ENCODE measurements at places on chromosomes 4 and X. TPM values are rescaled to one million over a fixed set of nuclear protein-coding genes. Genes with fewer than 3 reads are reported as not detected.

Gene ENAM
- total RNA-seq = 6.7 TPM

- H3K4me3 ChIP-seq = no peak overlapping the region
- H3K27ac ChIP-seq = no peak overlapping the region
- DNase-seq = no peak
- H3K36me3 ChIP-seq = no peaks in the 10 kb centered on the region
These were observed 82.0 kb upstream of the CPEB2 start for GRCh38 chr4:14920237-14920636.

Gene POF1B
- 13.1 TPM for total RNA-seq

DNA sequence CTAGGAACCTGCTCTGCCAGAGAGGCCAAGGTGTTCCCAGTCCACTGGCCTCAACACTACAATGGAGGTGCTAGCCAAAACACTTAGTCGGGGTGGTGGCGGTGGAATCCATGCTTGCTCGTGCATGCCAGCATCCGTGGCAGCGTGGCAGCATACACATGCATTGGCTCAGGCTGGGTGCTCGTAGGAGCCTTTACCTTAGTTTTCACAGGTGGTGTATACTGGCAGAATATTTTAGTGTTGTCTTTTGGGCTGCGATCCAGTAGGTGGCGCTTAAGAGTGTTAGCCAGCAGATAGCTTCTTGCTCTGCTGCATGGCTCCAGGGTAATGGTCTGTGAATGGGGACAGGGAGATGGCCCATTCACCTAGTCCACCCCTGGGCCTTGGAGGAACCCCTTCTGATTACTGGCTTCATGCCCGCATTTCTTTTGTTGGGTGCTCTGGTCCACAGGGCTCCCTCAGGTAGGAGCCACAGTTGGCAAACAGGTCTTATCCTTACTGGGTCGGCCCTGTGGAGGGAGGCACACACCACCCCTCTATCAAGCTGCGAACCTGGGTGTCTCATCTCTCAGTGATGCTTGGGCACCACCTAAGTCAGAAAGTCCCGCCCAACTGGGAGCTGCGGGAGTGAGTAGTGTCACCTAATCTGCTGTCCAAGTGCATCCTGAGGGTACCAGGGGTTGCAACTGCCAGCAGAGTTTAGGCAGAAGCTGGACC is 40.0 kb downstream of the RIPPLY1 start:
- H3K4me3 ChIP-seq = no peak overlapping the region
- DNase-seq = peak; percentile 4
- no peak overlapping the region for H3K27ac ChIP-seq
- H3K4me1 ChIP-seq = no peaks in the 10 kb centered on the region

- no peaks in the 10 kb centered on the region for H3K27me3 ChIP-seq
- H3K27ac ChIP-seq = peak within 1 kb of the TSS; percentile 53
- peak; percentile 39 for DNase-seq
- no peaks in the 10 kb centered on the region for H3K36me3 ChIP-seq
- peak within 1 kb of the TSS; percentile 36 for H3K4me3 ChIP-seq
These were observed at the start of gene DMD for GRCh38 chrX:33211356-33212260. TSS of gene DMD (minus strand) at chrX:33211549. CDS start at chrX:33211312, 237 bp downstream.

Gene PDGFRA
- 71.0 TPM for total RNA-seq

DNA sequence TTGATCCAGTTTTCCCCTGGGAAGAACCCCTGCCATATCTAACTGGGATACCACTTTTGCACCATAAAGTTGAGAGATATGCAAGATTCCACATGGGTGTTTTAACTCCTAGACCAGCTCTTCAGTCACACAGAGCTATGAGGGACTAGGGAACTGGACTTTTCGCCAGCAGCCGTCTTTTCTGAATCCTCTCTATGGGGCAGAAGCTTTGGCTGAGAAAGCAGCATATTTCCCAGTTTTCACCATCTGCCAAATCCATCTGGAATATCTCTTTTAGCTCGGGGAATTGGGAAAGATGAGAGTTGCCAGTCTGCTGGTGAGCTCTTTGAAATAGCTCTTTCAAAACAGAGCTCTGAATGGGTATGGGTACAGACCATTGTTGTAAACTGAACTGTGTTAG is 20.9 kb downstream of the APOOL start:
- no peaks in the 10 kb centered on the region for H3K36me3 ChIP-seq
- H3K4me3 ChIP-seq = no peak overlapping the region
- DNase-seq = no peak
- H3K27ac ChIP-seq = no peak overlapping the region

DNA sequence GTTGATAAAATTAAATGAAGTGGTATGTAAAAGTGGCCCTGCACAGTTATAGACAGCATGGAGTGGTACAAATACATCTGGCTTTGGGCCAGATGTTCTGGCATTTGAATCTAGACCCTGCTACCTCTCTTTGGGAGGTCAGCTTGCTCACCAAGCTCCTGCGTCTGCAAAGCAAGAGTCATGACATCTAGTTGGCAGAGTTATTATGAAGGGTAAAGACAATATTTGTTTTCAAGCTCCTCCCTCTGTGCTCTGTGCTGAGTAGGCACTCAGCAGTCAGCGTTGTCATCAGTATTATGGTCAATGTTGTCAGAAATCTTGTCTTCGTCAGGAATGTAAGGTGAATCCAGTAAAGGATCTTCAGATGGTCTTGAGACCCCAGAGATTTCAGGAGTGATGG is 55.8 kb downstream of the CCNI start:
- no peak overlapping the region for H3K27ac ChIP-seq
- no peak for DNase-seq
- no peaks in the 10 kb centered on the region for H3K4me1 ChIP-seq
- no peaks in the 10 kb centered on the region for H3K27me3 ChIP-seq

- no peak overlapping the region for H3K4me3 ChIP-seq
- no peak overlapping the region for H3K27ac ChIP-seq
- H3K36me3 ChIP-seq = no peaks in the 10 kb centered on the region
- DNase-seq = no peak
- no peaks in the 10 kb centered on the region for H3K27me3 ChIP-seq
- peaks cover 12% of the 10 kb centered on the region for H3K4me1 ChIP-seq
These were observed 261.2 kb downstream of the STIM2 start for GRCh38 chr4:27121830-27122229.

GRCh38 chrX:123450222-123450621 is 266.1 kb downstream of the GRIA3 start:
- H3K27me3 ChIP-seq = no peaks in the 10 kb centered on the region
- DNase-seq = no peak
- no peaks in the 10 kb centered on the region for H3K36me3 ChIP-seq
- no peak overlapping the region for H3K27ac ChIP-seq
- no peaks in the 10 kb centered on the region for H3K4me1 ChIP-seq
- no peak overlapping the region for H3K4me3 ChIP-seq

Gene ATP1B4
- not detected for total RNA-seq

- no peaks in the 10 kb centered on the region for H3K27me3 ChIP-seq
- DNase-seq = peak; percentile 14
- no peak overlapping the region for H3K4me3 ChIP-seq
- peaks cover 4% of the 10 kb centered on the region for H3K36me3 ChIP-seq
- H3K27ac ChIP-seq = no peak overlapping the region
These were observed 155.4 kb downstream of the AFAP1 start for GRCh38 chr4:7784131-7784870.

- H3K27me3 ChIP-seq = no peaks in the 10 kb centered on the region
- no peak for DNase-seq
- H3K4me1 ChIP-seq = peaks cover 18% of the 10 kb centered on the region
- H3K4me3 ChIP-seq = no peak overlapping the region
- no peaks in the 10 kb centered on the region for H3K36me3 ChIP-seq
These were observed 8.9 kb downstream of the ADD1 start for GRCh38 chr4:2852481-2852921.

- peaks cover 3% of the 10 kb centered on the region for H3K4me1 ChIP-seq
- no peak overlapping the region for H3K4me3 ChIP-seq
- peaks cover 2% of the 10 kb centered on the region for H3K36me3 ChIP-seq
- no peak overlapping the region for H3K27ac ChIP-seq
- no peak for DNase-seq
These were observed 125.6 kb downstream of the CBR4 start for GRCh38 chr4:168884251-168885124.

Gene SYTL5
- total RNA-seq = 0.69 TPM

Gene VEGFC
- total RNA-seq = 14.3 TPM

DNA sequence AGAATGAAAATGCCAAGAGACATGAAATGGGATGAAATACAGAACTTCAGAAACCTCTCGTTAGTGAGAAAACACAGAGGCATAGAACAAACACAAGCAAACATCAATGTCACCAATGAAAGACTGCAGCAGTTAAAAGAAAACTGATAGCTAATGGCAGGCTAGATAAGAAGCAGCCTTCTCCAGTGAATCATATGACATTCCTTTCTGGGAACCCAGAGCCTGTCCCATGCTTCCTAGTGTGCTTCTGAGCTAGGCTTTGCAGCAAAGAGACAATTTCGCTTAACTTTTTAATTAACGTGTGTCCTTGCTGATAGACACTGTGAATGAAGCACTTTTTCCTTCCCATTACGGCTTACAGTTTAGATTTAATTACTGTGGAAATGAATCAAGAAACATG is 444.6 kb downstream of the IL15 start:
- no peaks in the 10 kb centered on the region for H3K27me3 ChIP-seq
- no peaks in the 10 kb centered on the region for H3K36me3 ChIP-seq
- DNase-seq = peak; percentile 20
- H3K4me1 ChIP-seq = no peaks in the 10 kb centered on the region
- H3K4me3 ChIP-seq = no peak overlapping the region
- H3K27ac ChIP-seq = no peak overlapping the region

- H3K27me3 ChIP-seq = no peaks in the 10 kb centered on the region
- DNase-seq = no peak
- peaks cover 6% of the 10 kb centered on the region for H3K4me1 ChIP-seq
These were observed 4.0 kb downstream of the HNRNPH2 start for GRCh38 chrX:101411984-101412383.

- H3K27ac ChIP-seq = peak overlapping the region; percentile 75
- H3K4me1 ChIP-seq = no peaks in the 10 kb centered on the region
- H3K27me3 ChIP-seq = no peaks in the 10 kb centered on the region
- H3K4me3 ChIP-seq = peak overlapping the region; percentile 92
- peak; percentile 56 for DNase-seq
These were observed 807 bp downstream of the PGRMC1 start for GRCh38 chrX:119236623-119237561.

GRCh38 chrX:154401918-154402621 is 3.9 kb downstream of the RPL10 start:
- no peaks in the 10 kb centered on the region for H3K27me3 ChIP-seq
- no peaks in the 10 kb centered on the region for H3K4me1 ChIP-seq
- no peak overlapping the region for H3K27ac ChIP-seq
- H3K4me3 ChIP-seq = no peak overlapping the region

- no peaks in the 10 kb centered on the region for H3K27me3 ChIP-seq
- peaks cover 5% of the 10 kb centered on the region for H3K4me1 ChIP-seq
- no peaks in the 10 kb centered on the region for H3K36me3 ChIP-seq
- no peak overlapping the region for H3K4me3 ChIP-seq
- no peak overlapping the region for H3K27ac ChIP-seq
These were observed 22.8 kb downstream of the MFAP3L start for GRCh38 chr4:170003071-170004070.

Gene ZNF674
- 6.3 TPM for total RNA-seq

Gene PTPN13
- total RNA-seq = 62.3 TPM

DNA sequence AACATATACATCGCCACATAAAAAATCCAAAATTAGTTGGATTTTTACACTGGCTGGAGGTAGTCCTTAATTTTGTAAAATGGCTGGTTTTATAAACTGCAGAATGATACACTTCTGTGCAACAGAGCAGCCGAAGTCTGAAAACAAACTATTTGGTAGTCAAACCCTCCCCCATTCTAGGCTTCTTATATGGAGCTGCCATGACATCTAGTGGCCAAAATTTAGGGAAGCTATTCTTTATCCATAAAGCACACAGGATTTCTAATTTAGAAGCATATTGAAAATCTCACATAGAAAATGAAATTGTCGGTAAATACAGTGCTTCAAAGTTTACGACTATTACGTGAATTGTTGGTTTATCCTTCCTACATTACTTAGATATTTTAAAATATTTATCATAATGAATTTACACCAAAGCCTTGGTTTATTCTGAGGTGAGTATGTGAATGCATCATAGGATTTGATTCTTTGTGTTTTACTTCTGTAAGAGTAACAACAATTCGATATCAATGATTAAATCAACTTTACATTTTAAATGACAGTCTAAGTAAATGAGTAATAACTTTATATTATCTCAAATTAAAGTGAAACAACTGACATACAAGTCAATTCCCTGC is 113.4 kb upstream of the FAM241A start:
- DNase-seq = peak; percentile 78
- no peak overlapping the region for H3K4me3 ChIP-seq
- no peaks in the 10 kb centered on the region for H3K36me3 ChIP-seq
- H3K27me3 ChIP-seq = no peaks in the 10 kb centered on the region
- no peaks in the 10 kb centered on the region for H3K4me1 ChIP-seq
- no peak overlapping the region for H3K27ac ChIP-seq

Gene GPR34
- total RNA-seq = 17.9 TPM

- H3K27ac ChIP-seq = peak overlapping the region; percentile 27
- no peaks in the 10 kb centered on the region for H3K36me3 ChIP-seq
- DNase-seq = no peak
- H3K4me3 ChIP-seq = peak overlapping the region; percentile 91
- no peaks in the 10 kb centered on the region for H3K4me1 ChIP-seq
These were observed 531 bp upstream of the MANBA start for GRCh38 chr4:102761296-102761701.

Gene MAGEA2
- total RNA-seq = not detected

- H3K4me3 ChIP-seq = no peak overlapping the region
- no peaks in the 10 kb centered on the region for H3K36me3 ChIP-seq
- peaks cover 42% of the 10 kb centered on the region for H3K27me3 ChIP-seq
- H3K27ac ChIP-seq = no peak overlapping the region
- no peak for DNase-seq
- no peaks in the 10 kb centered on the region for H3K4me1 ChIP-seq
These were observed 141.2 kb upstream of the ZIC3 start for GRCh38 chrX:137424679-137425078.

GRCh38 chr4:145183023-145183422 is 2.6 kb upstream of the OTUD4 start:
- H3K4me3 ChIP-seq = no peak overlapping the region
- no peaks in the 10 kb centered on the region for H3K27me3 ChIP-seq
- H3K36me3 ChIP-seq = no peaks in the 10 kb centered on the region
- no peak overlapping the region for H3K27ac ChIP-seq

Gene HERC5
- 6.5 TPM for total RNA-seq

DNA sequence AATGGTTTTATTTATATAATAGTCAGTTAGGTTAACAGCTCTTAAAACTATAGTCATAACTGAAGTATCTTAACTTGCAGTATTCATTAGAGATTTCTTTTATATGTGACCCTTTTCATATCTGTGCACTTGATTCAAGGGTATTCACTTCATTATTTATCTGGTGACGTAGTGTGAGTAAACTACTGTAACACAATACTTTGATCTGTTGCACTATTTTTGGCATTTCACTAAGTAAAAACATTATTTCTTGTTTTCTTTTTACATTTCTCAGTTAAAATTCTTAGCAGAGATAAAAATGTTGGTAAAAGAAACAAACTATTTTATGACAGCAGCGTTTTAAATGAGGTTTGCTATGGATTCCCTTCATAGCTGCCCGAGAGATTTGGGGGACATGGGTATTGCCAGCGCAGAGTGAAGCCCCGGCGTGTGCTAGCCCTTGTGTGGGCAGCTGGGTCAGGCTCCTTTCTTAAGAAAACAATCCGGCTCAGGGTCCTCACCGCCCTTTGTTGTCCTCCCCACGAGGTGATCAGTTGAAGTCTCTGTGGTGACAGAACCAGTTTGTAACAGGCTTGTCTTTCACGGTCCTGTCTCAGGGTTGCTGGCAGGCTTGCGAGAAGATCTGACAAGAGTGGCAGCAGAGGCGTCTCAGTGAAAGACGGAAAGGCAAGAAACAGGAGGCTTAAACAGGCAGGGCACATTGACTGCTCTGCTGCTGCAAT is 293.4 kb downstream of the BMPR1B start:
- H3K27me3 ChIP-seq = no peaks in the 10 kb centered on the region
- H3K27ac ChIP-seq = no peak overlapping the region
- no peaks in the 10 kb centered on the region for H3K36me3 ChIP-seq
- H3K4me3 ChIP-seq = no peak overlapping the region
